ENCODE measurements at places on chromosomes 12 and 14.

GRCh38 chr14:98886982-98887381, 385.0 kb downstream of the BCL11B start:
- DNase-seq, result no peak

GRCh38 chr12:67989184-67989920, at the start of gene IFNG-AS1:
TSS of gene IFNG-AS1 (plus strand) at chr12:67989447.
- DNase-seq, result no peak

- peak; percentile 62 for DNase-seq
Measured at GRCh38 chr12:89353188-89353822, 1.0 kb upstream of the DUSP6 start.

- DNase-seq, result peak; percentile 16
Measured at GRCh38 chr12:124466216-124467128, 100.9 kb downstream of the NCOR2 start.

DNA sequence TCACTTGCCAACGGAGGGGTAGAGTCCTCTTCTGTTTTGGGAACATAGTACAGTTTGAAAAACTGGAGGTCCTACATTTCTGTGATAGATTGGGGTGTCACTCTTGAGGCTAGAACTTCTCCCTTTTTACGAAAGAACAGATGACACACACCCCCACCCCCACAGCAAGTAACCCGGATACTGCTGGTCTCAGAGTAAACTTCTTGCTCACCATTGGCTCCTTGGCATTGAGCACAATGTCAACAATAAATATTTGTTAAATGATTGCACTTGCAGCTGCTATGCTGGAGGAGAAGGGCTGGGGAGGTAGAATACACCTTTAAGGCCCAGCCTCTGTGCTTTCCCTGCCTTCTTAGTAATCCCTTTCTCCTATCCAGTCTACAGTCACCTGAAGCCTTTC, 149.8 kb downstream of the TGFB3 start:
- peak; percentile 59 for DNase-seq

DNA sequence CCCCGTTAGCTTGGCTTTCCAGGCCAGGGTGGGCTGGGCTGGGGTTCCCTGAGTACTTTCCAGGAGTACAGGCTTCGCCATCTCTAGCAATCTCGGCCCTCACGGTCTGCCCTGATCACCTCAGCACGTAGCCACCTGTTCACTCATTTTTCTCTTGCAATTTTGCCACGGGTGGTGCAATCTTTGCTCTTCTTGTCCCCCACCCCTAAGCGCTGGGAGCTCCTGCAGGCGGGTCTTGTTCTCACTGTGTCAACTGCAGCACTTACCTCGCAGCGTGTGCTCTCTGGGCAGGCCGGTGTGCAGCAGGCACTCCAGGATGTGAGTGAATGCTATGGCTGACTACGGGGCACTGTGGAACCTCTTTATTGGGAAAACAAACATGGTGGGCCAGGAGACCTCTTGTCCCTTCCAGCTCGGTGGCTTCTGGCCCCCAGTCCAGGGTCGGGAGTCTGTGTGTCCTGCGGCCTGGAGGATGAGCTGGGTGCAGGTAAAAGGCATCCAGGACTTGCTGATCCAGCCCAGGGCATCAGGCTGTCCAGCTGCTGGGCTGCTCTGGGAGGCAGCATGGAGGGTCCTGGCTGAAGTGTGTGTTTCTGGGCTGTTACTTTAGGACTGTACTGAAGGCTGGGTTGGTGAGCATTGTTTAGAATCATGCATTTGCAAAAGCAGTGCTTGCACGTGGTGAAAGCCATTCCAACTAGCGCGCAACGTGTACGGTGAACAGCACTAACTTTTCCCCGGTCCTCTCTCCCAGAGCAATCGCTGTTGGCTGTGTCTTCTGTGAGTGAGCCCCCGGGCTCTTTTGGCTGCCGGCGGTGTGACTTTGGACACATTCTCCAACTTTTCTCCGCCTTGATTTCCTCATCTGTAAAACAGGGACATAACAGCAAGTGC, 1.5 kb upstream of the ULK1 start:
- no peak for DNase-seq

All from IMR-90 (cell line).